ENCODE measurements at places on chromosomes 5 and 9.

DNA sequence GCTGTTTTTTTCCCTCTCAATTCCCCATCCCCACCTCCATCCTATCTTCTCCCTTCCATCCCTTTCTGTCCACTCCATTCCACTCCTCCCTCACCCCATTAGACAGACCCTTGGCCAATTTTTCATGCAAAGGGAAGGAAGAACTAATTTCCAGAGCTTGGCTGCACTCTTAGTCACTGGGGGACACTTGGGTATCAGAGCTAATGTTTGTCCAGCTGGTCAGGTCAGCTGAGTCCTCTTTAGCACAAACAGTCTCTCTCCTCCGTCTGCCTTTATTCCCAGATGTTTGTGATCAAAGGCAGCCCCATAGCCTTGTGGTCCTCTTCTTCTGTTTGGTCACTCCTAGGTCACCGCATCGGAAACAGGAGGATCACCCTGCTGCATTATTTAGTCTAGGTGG, 148.5 kb downstream of the NMUR2 start:
- DNase-seq = no peak

DNA sequence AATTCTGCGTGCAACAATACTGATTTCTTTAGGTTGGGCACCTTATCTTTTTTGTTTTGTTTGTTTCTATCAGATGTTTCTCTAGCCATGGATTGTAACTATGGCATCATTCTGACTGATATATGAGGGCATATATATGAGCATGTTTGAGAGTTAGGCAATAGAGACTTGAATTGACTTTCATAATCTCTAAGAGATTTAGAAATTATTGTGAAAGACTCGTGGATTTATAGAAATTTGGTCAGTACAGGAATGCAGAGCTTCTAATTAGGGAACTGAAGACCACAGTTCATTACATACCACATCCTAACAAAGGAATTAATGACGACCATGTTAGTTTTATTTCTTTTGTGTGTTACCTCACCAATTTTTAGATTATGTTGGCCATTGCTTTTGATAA, 546.0 kb upstream of the GRAMD2B start:
- DNase-seq = no peak

- DNase-seq = no peak
Observed at GRCh38 chr5:150153957-150154617, 1.6 kb downstream of the PDGFRB start.

- no peak for DNase-seq
Observed at GRCh38 chr5:82560561-82560960, 282.4 kb upstream of the RPS23 start.

- no peak for DNase-seq
Observed at GRCh38 chr9:106954558-106954957, 91.6 kb downstream of the ZNF462 start.

- DNase-seq = no peak
Observed at GRCh38 chr5:35477911-35478310, 139.8 kb upstream of the SPEF2 start.

GRCh38 chr9:26152350-26152749, 474.1 kb upstream of the TUSC1 start:
- DNase-seq = no peak

- DNase-seq = no peak
Observed at GRCh38 chr5:126852091-126852571, 75.2 kb downstream of the LMNB1 start.

DNA sequence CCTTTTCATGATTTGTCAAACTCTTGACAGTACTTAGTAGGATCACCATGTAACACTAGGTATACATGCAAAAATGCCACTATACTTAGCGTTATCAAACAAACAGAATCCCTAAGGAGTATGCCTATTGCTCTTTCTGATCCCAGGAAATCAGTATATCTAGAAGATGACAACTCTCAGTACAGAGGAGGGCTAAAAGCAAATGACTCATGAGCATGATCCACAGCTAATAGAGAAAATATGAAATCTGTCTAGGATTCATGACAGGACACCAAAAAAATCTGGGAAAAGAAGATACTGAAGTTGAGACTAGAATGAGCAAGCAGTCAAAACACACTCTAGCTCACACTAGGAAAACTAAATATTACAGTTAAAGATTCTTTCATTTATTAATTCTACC, 89.2 kb downstream of the RAPGEF6 start:
- no peak for DNase-seq

- DNase-seq = no peak
Observed at GRCh38 chr9:14766299-14766698, 43.8 kb upstream of the CER1 start.

- DNase-seq = no peak
Observed at GRCh38 chr9:93585695-93586094, 9.3 kb downstream of the PHF2 start.

- DNase-seq = no peak
Observed at GRCh38 chr5:125293726-125294125, 547.3 kb upstream of the ZNF608 start.

GRCh38 chr9:123312306-123312877, 43.6 kb upstream of the CRB2 start:
- no peak for DNase-seq

DNA sequence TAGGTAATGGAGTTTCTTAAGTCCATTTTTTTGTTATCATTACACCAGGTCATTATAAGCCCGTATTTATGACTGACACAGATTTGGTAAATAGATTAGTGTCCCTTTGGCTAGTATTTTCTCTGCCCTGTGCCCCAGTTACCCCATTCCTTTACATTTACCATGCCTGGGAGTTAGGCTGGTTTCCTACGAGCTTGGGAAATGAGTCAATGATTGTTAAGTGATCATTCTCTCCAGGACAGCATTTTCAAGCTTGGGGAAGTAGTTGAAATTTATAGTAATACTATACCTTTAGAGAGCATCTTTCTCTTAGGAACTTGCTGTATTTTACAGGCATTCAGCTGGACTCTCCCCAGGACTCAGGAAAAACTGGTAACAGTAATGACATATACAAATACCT, 573.1 kb downstream of the TLE4 start:
- no peak for DNase-seq

- DNase-seq = no peak
Observed at GRCh38 chr9:117081641-117082317, 333.1 kb downstream of the ASTN2 start.

DNA sequence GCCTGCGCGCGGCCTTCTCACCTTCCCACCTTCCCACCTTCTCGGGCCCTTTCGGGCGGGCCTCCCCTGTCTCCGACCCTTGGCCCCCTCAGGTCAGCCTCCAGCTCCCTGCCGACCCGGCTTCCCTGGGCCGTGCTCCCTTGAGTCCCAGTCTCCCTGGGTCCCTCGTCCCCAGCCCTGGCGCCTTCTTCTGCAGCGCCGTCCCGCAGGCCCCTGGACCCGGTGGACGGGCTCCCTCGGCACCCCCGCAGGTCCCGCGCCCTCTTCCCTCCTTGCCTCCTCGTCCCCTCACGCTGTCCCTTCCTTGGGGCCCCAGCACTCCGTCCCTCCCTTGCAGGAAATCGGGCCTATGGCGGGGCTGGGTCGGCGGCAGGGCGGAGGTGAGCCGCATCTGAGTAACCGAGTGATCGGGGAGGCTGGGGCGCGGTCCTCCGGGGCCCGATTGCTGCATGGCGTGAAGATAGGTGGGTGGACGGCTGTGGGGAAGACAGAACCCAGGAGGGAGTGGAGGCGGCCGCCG, 7.6 kb downstream of the ARPC5L start:
- peak; percentile 26 for DNase-seq

- DNase-seq = no peak
Observed at GRCh38 chr5:14166437-14166836, 23.3 kb downstream of the TRIO start.

DNA sequence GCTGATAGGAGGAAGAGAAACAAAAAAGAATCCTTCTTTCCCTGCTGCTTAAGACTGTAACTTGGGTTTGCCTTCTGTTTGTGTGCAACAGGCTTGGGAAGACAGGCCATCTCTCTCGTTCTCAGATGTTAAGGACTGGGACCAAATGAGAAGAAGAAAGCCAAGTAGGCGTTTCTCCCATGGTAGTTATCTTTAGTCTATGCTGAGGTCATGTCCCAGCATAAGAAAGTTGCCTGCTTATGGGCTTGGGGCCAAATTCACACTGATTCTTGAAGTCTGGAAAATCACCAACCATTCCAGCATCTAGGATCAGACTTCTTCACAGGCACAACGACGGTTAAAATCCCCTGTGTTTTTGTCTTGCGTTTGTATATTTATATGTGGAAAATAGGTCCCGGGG, 44.2 kb upstream of the PALM2AKAP2 start:
- no peak for DNase-seq

DNA sequence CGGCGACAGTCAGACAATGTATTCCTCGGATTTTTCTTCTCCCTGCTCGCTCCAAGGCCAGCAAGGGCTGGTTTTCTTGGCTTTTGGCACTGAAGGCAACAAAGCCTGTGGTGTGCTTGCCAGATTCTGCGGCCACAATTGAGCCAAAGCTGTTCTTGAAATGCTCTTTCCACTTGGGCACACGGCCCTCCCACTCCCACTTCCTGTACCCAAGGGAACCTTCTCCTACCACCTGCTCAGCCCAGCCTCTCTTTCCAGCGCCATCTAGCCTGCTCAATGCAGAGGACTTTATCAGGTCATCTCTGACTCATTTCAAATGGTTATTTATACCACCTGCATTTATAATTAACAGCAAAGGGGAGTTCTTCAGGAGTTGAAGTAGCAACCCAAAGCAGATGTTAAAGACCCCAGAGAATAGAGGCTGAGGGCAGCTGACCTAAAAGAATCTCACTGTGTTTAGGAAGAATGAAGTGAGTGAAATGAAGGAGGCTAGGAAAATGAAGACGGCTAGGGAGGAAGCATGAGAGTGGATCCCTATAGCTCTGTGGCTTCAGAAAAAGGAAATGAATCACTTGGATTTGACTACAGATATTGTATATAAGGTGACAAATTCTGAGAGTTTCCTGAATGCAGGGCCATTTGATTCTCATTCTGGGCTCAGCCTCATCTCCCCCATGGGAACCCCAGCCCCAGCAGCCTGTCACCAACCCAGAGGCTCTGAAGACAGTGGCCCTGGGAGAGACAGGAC, 439.0 kb downstream of the ENC1 start:
- peak; percentile 94 for DNase-seq

GRCh38 chr9:116308076-116308475, 154.5 kb downstream of the PAPPA start:
- no peak for DNase-seq

GRCh38 chr5:158589939-158590338, 509.8 kb downstream of the EBF1 start:
- no peak for DNase-seq

DNA sequence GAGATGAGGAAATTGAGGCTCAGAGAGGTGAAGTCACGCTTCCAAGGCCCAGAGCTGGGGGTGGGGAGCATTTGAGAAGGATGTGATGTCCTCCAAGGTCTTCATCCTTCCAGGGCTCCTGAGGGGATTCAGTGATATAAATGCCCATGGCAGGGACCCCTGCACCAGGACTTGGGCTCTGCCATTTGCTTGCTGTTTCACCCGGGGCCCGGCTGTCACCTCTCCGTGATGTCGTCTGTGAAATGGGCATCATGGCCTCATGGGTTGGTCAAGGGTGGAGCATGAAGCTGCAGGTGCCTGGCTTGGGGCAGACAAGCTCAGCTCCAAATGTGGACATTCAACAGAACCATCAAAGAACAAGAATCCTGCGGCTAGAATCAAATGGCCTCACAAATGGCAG, 253.1 kb downstream of the PBX3 start:
- DNase-seq = no peak

DNA sequence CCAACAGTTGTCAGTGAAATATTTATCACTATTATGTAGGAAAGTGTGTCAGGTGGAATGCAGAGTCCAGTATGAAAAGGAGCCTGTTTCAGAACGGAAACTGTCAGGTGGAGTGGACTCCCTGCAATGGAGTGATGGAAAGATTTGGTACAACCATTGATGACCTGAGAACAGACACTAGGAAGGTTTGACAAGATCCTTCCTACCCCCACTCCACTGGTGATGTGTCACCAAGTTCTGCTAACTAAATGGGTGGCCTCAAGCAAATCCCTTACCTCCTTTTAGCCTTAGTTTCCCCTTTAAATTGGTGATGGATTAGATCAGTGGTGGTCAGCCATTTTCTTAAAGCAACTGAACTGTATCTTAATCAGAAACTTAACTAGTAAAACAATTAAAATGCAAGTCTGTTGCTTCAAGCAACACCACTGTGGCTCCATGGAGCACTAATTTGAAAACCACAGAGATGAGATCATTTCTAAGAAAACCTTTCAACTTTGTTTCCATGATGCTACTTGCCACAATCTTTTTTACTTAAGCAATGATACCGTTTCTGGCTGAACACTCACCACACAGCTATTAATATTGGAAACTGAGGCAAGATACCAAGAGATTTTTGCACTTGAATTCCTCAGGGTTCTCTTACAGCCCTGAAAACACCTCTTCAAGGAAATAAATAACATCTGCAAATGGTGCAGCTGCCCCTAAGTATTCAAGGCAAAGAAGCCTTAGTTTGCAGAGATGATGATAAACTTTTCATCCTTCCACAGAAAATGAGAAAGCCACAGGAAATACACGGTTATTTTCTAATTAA, 140.6 kb downstream of the ERCC6L2 start:
- DNase-seq = no peak

- DNase-seq = no peak
Observed at GRCh38 chr5:127801751-127802476, 98.7 kb downstream of the CCDC192 start.

DNA sequence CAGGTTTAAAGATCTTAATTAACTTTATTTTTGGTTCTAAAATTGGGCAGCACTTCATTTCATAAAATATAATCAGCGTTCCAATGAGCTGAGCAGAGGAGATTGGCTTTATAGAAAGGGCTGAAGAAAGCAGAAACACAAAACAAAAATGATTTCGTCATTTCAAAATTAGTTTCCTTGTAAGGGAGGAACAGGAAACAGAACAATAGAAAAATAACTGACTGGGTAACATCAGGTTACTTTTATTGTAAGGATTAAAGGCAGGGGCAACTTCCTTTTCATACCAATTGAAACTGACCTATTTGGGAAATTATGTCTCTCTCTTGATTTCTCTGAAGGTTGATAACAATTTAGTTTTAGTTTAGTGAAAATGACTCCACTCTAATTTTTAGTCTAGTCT, 157.1 kb downstream of the ATP10B start:
- no peak for DNase-seq

DNA sequence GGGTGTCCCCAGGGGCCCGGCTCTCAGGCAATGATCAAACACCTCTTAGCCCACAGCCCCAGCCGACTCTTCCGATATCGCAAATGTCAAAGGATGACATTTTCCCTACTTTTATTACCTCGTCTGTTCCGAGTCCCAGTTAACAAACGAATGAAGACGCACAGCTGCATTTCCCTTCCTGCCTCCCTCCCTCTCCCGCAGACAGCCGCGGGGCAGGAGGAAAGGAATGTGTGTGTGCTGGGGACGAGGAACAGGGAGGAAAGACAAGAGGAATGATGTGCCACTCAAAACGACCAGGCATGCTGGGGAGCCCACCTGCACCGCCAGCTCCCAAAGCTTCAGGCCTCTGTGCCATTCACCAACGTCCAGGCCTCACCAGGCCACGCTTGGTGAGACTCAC, 125.9 kb upstream of the SARDH start:
- DNase-seq = no peak

- DNase-seq = no peak
Observed at GRCh38 chr5:121164632-121165031, 687.0 kb upstream of the FTMT start.
